Activated CD8-positive, alpha-beta memory T cell treated with anti-CD3 and anti-CD28 coated beads for 1 hour (primary cell): ENCODE measurements at places on chromosomes 6 and 20.
A peak's percentile ranks its signal among the peaks of the same experiment; 100 is the strongest.

DNA sequence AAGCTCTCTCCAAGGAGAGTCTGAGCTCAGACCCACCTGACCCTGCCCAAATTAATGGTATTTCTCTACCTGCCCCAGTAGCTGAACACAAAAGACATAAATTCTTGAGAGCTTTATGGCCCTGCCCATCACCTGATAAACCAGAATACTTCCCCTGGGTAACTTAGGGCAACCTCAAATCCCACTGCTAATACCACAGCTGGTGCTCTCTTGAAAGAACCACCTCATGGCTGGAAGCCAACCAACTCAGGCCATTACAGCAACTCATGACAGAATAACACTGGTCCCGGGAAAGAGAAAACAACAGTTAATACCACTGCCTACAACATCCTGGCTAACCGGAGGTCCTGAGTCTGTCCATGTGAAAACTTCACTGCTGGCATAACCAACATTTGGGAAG, 328.6 kb downstream of the NKAIN2 start:
- no peak for DNase-seq

DNA sequence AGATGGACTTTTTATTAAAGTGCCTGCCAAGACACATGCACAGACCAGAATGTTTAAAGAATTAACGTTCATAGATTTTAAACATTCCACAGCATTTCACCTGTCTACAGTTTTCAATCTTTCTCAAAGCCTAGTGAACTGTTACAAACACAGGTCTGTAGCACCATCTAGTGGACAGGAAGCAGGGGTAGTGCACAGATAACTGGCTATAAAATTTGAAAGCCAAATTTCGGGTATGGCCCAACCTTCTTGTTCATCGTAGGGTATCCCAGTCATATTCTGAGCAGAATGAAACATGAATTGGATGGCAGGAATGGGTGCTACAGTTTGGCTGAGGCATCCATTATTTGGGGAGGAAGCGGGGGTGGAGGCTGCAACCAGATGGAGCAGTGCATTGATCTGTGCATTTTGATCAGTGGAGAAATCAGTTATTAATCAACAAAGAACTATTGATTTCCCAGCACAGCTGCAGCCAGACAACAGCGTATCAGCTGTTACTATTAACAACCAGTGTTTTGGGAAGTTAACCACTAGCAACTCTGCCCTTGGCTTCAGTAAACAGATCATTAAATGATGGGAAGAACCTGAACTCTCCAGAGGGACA, 56.1 kb upstream of the B3GAT2 start:
- DNase-seq = no peak

- no peak for DNase-seq
These were observed 11.2 kb downstream of the GCNT2 start for GRCh38 chr6:10532392-10532791.

- DNase-seq = no peak
These were observed 237.2 kb downstream of the CDKAL1 start for GRCh38 chr6:20771409-20771808.

DNA sequence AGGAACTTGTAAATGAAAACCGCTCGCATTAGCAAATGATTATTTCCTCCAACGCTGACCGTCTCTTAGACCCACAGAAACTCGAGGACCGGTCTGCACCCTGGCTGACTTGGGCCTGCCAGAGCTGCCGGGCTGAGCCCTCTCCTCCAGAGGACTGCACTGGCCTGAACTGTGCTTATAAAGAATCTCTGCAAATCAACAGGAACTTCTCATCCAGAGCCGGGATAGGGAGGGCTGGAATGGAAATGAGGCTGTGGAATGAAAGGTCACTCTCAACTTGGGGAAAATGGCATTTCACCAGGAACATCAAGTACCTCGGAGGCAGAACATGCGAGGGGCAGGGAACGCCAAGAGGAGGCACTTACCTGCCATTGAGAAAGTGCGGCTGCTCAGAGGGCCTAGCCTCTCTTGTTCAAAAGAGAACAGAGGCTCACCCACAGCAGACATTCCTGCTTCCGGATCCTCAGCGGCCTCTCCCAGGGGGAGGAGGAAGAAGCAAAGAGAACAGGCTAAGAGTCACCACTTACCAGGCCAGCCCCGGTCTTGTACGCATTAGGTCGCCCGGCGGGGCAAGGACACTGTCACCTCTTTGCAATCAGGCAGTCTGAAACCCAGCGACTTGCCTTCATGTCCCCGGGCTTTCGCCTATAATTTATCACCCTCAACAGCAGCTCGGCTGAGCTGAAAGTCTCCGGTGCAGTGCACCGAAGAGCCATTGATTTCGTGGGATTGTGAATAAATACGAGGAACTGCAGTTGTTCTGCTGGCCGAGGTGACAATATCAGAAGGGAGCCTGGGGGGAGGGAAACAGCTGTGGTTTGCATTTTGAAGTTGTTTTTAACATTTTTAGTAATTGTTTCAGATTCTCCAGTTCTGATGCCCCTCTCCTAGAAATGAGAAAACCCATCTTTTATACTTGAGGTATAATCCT, 37.6 kb downstream of the ZMYND8 start:
- no peak for DNase-seq

GRCh38 chr20:11084508-11084907, 410.7 kb upstream of the JAG1 start:
- DNase-seq = no peak

DNA sequence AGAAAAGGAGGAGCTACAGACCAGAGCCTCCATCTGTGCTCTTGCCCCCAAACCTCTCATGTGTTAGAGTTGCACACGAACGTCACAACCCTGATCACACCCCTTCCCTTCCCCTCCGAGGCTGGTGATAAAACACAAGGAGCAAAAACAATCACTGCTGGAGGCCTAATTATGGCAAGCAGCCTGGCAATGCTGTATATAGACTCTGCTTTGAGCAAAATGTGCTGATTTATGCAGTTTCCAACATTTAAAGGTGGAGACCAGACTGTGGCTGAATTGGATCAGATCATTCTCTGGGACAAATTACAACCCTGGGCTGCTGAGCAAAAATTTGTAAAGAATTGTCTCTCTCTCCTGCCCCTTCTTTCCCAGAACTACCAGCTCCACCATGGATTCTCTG, 64.6 kb upstream of the SRSF6 start:
- DNase-seq = no peak

DNA sequence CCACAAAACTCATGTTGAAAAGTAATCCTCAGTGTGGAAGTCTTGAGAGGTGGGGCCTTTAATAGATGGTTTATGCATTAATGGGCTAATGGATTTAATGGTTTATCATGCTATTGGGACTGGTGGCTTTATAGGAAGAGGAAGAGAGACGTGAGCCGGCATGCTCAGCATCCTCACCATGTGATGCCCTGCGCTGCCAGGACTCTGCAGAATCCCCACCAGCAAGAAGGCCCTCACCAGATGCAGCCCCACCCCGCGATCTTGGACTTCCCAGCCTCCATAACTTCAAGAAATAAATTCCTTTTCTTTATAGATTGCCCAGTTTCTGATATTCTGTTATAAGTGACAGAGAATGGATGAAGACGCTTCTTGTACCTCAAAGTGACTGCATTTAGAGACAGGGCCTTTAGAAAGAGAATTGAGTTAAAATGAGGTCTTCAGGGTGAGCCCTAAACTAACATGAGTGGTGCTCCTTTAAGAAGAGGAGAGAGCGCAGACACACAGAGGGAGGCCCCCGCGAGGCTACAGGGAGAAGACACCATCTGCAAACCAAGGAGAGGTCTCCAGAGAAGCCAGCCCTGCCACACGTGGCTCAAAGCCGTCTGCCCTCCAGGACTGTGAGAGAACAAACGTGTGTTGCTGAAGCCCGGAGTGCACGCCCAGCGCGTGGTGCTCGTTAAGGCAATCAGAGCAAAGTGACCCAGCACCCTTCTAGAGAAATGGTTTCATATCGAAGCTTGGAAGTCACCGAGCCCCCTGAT, 56.9 kb downstream of the IRF4 start:
- DNase-seq = no peak

DNA sequence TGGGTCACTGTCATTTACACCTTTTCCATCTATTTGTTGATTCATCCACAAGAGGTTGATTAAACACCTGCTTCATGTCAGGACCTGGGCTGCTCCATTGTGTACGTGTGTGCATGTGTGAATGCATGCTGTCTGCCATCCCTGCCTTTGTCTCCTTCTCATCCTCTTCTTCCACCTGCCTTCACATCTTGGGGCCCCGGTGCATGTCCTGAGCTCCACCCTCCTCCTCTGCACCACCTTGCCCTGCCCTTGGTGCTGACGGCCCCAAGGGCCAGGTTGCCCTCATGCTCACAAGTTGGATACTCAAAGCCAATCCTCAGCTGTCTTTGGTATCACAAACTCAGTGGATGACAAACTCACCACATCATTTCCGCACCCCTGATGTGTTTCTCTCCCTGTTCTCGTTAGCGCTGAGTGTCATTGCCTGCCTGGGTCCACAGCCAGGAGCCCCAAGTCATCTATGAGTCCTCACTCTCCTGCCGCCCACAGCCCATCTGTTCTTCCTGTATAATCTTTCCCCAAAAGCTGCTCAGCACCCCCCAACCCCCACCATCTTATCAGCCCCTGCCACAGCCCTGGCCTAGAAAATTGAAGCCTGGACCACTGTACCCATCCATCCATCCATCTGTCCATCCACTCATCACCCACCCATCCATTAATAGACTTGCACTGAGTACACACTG, 85.0 kb downstream of the SRC start:
- DNase-seq = no peak

GRCh38 chr6:168096271-168096764, 17.3 kb upstream of the FRMD1 start:
- DNase-seq = no peak

GRCh38 chr6:129281168-129281796, 398.3 kb downstream of the LAMA2 start:
- no peak for DNase-seq

DNA sequence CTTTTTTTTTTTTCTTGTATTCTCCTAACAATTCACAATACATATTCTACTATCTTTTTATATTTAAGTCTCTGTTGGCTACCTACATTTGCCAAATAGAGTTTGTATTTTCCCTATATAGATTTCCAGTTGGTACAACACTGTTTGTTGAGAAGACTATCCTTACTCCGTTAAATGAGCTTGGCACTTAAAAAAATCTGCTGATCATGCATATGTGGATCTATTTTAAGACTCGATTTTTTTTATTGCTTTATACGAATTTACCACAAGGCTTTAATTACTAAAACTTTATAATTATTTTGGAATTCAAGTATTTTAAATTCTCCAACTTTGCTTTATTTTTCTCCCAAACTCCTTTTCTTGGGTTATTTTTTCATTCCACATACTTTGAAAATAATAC, 855.6 kb downstream of the C6orf118 start:
- DNase-seq = no peak

GRCh38 chr6:66210964-66211363, 503.9 kb upstream of the EYS start:
- no peak for DNase-seq

GRCh38 chr6:112145080-112145573, 57.7 kb downstream of the FAM229B start:
- no peak for DNase-seq

DNA sequence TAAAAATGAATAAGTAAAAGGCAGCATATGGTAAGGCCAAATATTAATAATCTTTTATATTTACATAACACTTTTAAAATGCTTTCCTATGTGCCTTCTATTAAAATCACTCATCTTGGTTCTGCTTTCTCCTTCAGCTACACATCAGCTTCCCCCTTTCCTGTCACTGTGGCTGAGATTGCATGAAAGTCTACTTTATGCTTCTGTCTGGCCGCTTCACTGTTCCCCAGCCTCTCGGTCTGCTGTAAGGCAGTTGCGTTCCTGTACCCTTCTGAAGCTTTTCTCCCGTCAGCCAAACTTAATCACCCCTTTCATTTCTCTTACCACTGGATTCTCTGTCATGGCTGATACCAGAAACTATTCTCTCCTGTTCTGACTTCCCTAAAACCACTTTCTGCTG, 34.6 kb downstream of the SOX4 start:
- DNase-seq = no peak

DNA sequence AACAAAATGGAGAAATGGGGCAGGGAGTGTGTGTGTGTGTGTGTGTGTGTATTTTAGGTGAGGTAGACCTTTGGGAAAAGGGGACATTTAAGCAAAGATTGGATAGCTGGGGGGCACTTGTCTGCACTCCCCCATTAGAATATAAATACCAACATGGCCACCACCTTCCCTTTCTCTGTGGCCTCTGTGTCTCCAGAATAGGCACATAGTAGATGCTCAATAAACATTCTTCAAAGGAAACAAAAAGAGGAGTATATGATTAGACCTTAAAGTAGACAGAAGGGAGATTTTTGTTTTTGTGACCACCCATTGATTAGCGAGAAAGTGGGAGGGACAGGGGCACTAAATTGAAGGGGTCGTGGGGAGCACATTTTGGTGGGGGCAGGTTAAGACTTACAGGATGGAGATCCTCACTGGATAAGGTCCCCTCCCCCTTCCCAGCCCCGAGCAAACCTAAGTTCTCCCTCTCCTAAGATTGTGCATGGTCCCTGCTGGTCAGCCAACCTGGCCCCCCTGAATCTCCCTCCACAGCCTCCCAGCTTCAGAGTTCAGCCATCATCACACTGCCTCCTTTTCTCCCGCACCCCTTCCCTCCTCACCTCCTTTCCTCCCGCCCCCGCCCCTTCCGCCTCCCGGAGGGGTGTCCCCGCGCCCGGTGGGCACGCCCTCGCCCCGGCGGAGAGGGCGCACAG, 514 bp upstream of the TSHZ2 start:
- no peak for DNase-seq

GRCh38 chr20:40689100-40689942, at the start of gene MAFB:
MAFB (minus strand) TSS chr20:40689236; CDS start chr20:40688850, 386 bp downstream.
- DNase-seq = peak; percentile 5

DNA sequence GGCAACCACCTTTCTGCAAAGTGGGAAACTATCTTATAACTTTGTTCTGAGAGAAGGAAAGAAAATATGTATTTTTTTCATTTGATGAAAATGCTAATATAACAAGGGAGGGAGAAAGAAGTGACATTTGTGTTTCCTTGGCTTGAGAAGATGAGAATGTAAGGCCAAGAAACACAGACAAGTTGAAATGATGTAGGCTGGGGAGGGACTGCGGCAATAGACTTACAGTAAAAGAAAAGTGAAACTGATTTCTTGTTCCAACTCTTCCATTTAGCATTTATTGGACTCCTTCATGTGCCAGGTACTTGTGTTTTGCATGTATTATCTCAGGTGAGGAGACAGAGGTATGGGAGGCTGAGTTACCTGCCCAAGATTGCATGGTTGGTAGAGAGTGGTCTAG, 130.9 kb downstream of the CARMIL1 start:
- no peak for DNase-seq

GRCh38 chr20:10093087-10093591, 58.4 kb downstream of the ANKEF1 start:
- no peak for DNase-seq

DNA sequence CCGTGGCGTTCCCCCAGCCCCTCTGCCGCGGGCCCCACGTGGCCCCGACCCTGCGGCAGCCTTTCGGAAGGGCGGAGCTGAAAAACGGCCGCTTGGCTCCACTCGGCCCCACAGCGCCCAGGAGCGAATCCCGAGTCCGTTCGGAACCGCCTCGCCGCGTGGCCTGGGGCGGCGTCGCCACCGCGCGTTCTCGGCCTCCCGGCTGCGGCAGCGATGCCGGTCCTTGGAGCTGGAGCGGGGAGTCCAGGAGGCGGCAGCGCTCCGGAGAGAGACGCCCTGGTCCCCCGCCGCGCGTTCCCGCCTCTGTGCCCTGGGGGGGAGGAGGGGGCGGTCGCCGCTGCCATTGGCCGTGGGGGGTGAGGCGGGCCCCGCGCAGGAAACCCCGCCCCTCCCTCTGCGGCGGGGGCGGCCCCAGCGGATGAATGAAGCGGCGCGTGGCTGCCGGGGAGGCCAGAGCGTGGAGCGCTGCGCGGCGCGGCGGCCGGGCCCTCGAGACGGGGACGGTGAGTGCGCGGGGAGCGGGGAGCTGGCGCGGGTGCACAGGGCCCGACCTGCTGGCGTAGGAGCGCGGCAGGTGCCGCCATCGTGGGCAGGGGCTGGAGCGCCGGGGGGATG, at the start of gene SLCO4A1:
SLCO4A1 (plus strand) TSS at position 453 of the 615 bp plus-strand sequence. CDS start 13,952 bp downstream, outside the sequence.
- peak; percentile 71 for DNase-seq

GRCh38 chr6:71965404-71965803, 79.1 kb downstream of the RIMS1 start:
- DNase-seq = no peak
